ENCODE measurements at places on chromosomes 2 and 18.

DNA sequence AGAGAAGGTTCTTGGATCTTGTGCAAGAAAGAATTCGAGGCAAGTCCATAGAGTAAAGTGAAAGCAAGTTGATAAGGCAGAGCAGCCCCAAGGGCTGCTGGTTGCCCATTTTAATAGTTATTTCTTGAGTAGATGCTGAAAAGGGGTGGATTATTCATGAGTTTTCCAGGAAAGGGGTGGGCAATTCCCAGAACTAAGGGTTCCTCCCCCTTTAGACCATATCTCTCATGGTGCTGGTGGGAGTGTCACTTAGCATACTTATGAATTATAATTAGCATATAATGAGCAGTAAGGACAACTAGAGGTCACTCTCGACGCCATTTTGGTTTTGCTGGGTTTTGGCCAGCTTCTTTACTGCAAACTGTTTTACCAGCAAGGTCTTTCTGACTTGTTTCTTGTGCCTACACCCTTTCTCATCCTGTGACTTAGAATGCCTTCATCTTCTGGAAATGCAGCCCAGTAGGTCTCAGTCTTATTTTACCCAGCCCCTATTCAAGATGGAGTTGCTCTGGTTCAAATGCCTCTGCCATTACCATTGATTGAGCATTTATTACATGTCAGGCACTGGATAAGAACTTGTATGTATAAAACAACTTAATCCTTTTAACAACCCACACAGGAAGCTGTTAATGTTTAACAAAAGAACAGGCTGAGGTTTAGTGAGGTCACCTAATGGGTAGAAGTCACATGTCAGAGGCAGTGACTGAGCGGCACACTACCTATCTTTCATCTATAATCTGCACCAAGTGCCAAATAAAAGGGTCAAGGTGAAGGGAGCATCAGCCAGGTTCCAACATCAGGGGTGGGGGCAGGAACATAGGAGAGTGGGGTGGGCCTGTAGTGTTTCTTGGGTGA is 250.9 kb downstream of the ICOS start:
- DNase-seq = no peak

GRCh38 chr2:175957845-175958244 is 44.2 kb downstream of the LNPK start:
- no peak for DNase-seq

DNA sequence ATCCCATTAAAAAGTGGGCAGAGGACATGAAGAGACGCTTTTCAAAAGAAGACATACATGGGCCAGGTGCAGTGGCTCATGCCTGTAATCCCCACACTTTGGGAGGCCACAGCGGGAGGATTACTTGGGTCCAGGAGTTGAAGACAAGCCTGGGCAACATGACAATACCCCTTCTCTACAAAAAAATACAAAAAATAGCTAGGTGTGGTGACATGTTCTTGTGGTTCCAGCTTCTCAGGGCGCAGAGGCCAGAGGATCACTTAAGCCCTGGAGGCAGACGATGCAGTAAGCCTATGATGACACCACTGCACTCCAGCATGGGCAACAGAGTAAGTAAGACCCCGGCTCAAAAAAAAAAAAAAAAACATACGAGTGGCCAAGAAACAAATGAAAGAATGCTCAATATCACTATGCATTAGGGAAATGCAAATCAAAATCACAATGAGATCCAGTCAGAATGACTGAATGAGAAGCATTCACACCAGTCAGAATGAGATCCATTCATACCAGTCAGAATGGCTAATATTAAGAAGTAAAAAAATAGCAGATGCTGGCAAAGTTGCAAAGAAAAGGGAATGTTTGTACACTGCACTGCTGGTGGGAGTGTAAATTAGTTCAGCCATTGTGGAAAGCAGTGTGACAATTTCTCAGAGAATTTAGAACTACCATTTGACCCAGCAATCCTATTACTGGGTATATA is 550.2 kb upstream of the SLC39A10 start:
- no peak for DNase-seq

DNA sequence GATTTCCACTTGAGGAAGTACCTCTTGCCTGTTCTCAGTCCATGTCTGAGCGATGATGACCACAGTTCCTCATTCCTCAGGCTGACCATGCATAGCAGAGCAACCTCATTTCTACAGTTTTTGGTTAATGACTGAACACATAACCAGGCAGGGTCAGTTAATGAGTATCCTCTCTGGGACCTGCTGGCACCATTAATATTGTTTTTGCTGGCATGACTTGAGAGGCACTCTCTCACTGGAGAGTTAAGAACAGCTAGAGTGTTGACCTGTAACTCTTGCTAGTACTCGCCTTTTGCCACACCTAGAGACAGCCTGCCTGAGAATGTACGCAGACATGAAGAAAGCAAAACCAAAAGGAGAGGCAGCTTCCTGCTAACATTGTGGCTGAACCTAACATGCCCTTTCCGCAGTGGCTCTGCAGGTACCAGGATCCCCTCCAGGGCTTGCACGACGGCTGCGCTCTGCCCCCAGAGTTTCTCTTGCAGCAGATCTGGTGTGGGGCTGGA is 23.9 kb downstream of the PECR start:
- no peak for DNase-seq

DNA sequence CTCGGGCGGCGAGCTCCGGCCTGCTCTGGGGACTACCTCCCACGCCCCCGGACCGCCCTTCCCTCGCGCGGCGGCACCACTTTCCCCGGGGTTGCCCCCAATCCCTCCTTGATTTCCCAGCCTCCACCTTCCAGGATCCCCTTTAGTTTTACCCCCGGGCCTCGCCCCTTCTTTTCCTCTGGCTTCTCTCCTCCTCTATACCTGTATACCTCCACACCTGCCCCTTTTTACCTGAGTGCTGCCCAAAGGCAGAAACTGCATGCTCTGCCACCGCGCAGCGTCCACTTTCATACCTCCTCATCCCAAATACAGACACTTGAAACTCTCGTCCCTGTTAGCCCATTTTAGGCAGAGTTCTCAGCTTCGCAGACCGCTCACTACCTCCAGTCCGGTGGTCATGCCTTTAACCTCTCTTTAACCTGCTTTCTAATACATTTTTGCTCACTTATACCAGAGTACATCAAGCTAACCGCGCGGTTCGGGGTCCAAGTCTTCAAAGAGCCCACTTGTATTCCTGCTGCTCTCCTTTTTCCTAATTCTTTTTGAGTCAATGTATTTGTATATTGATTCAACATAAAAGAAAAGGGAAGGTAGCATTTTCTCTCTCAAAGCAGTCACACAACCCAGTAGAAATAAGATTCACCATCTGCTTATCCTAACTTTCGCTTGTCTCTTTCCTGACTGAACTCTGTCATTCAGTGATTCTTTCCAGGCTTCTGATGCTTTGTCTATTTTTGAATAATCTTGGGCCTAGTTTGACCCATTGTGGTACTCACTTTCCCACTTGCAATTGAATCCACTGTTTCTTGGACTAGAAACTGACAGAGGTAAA is 901 bp downstream of the SPOPL start:
- no peak for DNase-seq

DNA sequence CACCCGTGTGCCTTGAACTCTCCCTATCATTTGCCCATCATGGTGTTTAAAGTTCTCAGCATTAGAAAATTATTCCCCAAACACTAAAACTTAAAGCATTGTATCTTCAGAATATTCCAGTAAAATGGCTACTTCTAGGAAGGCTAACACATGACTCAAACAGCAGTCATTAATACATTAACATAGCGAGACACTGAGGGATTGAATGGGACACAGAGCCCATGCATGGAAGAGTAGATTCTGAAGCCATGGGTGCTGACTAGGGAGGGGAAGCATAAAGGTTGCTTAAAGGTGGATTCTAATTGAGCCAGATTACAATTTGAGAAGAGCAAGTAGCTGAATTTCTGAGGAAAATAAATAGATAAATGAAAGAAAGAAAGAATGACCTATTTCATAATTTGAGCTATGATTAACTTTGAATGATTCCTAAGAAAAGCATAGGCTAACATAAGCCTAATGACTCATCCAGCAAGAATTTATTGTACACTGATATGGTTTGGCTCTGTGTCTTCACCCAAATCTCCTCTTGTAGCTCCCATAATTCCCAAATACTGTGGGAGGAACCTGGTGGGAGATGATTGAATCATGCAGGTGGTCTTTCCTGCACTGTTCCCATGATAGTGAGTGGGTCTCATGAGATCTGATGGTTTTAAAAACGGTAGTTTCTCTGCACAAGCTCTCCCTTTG is 79.8 kb upstream of the PIK3C3 start:
- no peak for DNase-seq

GRCh38 chr2:213085538-213085937 is 65.9 kb downstream of the IKZF2 start:
- no peak for DNase-seq

DNA sequence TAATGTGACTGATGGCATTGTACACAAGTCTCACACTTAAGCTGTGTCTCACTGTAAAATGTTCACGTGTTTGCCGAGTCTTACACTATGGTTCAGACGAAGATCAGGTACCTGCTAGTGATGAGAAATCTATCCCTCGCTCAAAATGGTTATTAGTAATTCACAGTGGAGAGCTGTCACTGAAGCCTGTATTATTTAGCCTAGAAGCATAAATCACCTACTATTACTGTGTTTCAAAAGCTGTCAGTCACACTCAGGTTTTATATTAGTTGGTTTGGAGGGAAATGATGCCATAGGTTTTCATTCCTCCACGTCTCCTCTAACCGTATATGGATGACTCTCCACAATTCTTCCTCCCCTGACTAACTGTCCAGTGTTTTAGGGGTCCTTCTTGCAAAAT is 292.4 kb upstream of the ZEB2 start:
- DNase-seq = no peak
